ENCODE measurements at places on chromosomes 2 and 18.
A peak's percentile ranks its signal among the peaks of the same experiment; 100 is the strongest.

DNA sequence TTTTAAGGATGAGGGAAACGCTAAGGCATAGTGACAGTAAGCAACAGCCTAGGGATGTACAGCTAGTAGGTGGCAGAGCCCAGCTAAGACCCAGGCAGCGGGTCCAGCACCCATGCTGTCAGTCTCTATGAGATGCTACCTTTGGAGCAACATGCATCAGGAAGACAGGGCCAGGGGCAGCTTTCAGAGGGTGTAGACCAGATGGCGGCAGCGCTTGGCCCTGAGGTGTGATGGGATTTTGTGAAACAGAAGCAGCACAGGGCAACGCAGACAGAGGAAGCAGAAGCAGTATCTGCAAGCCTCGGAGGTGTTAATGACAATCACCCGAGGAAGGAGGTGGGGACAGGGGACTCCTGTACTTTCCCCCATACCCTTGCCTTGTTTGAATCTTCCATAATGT is 43.2 kb downstream of the SDC1 start:
- no peak for DNase-seq

GRCh38 chr18:2392446-2392845 is 178.9 kb downstream of the METTL4 start:
- DNase-seq = no peak

- DNase-seq = no peak
These were observed 320.2 kb downstream of the TMX3 start for GRCh38 chr18:68394705-68395104.

DNA sequence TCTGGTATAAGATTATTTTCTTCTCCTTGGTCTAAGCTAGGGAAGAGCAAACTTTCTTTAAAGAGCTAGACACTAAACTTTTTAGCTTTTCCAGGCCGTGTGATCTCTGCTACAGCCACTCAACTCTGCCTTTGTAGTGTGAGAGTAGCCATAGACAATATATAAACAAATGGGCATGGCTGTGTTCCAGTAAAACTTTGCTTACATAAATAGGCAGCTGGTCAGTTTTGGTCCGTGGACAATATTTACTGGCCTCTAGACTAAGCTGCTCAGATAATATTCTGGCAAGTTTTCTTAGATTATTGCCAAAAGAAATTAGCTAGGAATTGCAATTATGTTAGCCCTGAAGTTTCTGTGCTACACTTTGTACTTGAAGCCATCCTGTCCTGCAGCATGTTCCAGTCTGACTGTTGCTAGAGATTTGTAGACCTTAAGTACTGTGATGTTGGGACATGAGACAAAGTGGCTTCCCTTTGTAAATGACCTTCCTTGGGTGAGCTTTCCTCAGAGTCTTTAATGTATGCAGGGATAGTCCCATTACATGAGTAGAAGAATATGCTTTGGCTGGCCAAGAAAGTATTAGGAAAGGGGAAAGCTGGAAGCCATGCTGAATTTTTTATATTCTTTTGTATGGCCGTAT is 126.9 kb downstream of the SOX11 start:
- DNase-seq = no peak

- DNase-seq = no peak
These were observed 141.3 kb downstream of the AFF3 start for GRCh38 chr2:100000915-100001707.

DNA sequence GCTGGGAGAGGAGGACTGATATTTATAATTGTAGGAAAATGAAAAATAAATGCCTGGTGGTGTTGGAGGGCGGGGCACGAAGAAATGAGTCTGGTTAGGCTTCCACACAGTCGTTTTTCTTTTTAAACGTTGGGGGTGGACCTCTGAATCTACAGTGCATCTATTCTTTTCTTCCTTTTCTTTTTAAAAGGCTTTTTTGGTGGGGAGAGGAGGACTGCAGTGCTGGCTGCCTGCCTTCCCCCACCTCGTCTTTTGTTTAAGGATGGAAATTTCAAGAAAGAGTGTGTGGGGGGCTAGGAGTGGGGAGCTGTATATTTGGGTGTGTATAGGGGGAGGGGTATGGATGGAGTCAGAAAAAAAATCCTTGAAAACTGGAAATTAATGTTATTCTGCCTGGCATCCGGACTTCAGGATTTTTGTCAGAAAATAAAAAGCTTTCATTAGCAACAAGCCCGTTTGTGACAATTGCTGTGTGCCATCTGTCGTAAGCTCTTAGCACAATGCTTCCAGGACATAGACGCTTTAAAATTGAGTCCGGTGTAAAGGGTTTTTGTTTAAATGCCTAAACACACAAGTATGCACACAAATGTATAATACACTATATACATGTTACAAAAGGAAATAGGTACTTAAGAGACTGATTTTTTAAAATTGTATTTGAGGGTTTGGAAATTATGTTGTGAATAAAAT is 1.1 kb downstream of the MAP2 start:
- no peak for DNase-seq

DNA sequence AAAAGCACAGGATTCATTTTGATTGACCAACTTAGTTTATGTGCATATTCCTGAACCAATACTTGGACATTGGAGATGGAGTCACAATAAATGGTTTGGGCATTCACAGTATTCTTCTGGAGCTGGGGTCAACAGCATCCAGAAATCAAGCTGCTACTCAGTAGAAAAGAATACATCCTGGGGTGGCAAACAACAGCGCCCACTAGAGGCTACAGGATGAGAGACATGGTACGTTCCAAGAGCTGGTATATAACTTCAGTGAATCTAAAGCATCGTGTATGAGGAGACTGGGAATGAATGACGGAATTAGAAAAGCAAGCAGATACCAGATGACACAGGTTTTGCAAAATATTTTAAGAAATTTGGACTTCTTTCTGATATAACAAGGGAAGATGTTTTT is 142.9 kb upstream of the FIGN start:
- DNase-seq = no peak

DNA sequence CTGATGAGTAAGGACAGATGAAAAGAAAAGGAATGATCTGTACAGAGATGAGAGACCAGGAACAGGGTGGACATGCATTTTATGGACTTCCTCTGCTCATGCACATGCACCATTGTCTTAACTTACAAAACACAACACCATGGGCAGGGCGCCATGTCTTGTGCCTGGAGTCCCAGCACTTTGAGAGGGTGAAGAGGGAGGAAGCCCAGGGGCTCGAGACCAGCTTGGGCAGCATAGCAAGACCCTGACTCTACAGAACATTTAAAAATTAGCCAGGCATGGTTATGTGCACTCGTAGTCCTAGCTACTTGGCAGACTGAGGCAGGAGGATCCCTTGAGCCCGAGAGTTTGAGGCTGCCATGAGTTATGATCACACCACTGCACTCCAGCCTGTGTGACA is 86.9 kb downstream of the ZFP36L2 start:
- no peak for DNase-seq

GRCh38 chr2:234674781-234675201 is 177.9 kb upstream of the ARL4C start:
- no peak for DNase-seq

GRCh38 chr2:97736185-97736584 is 22.8 kb downstream of the ZAP70 start:
- no peak for DNase-seq

DNA sequence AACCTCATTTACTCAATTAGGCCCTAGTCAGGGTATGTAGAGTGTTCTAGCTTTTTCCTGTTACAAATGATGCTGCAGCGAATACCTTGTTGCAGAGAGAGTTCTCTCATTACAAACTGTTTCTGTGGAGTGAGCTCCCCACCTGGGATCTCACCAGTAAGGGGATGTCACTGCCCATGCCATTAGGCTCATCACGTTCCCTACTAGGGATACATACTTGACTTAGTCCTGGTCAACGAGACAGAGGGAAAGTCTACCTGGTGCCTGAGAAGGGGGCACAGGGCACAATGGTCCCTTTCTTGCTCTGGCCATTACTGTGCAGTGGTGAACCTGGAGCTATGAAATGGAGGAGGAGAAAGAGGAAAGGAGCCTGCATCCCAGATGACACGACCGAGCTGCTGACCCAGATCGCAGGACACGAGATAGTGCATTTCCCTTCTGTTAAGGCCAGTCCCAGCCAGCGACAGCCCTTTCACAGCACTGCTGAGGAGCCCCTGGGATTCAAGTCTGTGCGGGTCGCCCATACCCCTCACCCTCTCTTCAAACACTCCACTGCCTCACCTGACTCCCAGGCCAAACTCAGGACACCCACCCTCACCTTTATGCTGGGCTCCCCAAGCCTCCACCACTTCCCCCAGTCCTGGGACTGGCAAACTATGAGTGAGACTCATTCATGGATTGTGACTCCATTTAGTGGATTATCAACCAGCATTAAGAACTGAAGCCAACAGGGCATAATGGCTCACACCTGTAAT is 16.0 kb downstream of the MALL start:
- no peak for DNase-seq

GRCh38 chr2:240686460-240686859 is 3.8 kb upstream of the AQP12B start:
- DNase-seq = no peak

GRCh38 chr18:38221476-38222100 is 656.0 kb upstream of the CELF4 start:
- DNase-seq = no peak

DNA sequence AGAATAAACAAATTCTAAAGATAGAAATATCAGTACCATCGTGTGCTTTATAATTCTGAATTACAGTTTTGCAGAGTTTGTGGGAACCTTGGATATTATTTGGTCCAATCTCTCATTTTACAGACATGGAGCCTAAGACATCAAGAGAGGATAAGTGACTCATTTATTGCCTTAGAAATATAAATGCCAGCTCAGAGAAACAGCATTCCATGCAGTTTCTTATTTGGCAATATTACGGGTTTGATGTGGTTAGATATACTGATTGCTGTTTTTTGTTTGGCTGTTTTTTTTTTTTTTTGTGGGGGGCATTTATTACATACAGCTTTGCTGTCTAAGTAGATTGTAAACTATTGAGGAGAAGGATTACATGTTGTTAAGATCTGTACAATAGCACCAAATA is 1241.1 kb upstream of the LRRTM1 start:
- no peak for DNase-seq

- DNase-seq = no peak
These were observed 120.0 kb downstream of the COL4A4 start for GRCh38 chr2:227043981-227044380.

DNA sequence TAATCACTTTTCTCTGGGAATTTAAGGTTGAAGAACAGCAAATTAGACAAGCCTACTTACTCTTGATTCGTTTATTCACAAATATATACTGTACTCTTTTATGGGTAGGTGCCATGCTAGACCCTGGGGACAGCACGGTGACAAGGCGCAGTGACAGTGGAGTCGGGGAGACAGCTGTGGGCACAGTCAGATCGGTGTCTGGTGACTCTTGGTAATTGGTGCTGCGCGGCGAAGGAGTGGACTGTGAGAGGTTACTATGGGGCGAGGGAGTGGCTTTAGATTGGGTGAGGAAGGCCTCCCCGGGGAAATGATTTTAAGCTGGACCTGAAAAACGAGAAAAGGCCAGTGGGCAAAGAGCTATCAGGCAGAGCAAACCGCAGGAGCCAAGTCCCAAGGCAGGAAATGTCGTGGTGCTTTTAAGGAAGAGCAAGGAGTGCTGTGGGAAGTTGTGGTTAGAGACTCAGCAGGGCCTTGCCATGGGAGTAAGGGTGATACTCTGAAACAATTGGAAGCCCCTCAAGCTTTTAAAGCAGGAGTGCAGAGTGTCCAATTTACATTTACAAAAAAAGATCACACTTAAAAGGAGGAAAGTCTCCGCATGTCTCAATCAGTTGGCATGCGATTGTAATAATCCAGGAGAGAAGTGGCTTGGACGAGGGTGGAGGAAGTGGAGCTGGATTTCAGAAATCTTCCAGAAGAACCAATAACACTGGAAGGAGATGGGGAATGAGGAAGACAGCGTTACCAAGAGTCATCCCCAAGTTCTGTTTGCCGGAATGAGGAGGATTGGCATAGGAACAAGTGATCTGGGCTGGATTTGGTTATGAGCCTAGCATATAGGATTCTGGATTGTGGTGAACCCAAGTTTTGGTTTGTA is 36.1 kb upstream of the TXNDC2 start:
- no peak for DNase-seq

GRCh38 chr2:42618116-42618515 is 49.7 kb downstream of the MTA3 start:
- no peak for DNase-seq

GRCh38 chr2:68357605-68358337 is 7.3 kb upstream of the PLEK start:
- DNase-seq = no peak

DNA sequence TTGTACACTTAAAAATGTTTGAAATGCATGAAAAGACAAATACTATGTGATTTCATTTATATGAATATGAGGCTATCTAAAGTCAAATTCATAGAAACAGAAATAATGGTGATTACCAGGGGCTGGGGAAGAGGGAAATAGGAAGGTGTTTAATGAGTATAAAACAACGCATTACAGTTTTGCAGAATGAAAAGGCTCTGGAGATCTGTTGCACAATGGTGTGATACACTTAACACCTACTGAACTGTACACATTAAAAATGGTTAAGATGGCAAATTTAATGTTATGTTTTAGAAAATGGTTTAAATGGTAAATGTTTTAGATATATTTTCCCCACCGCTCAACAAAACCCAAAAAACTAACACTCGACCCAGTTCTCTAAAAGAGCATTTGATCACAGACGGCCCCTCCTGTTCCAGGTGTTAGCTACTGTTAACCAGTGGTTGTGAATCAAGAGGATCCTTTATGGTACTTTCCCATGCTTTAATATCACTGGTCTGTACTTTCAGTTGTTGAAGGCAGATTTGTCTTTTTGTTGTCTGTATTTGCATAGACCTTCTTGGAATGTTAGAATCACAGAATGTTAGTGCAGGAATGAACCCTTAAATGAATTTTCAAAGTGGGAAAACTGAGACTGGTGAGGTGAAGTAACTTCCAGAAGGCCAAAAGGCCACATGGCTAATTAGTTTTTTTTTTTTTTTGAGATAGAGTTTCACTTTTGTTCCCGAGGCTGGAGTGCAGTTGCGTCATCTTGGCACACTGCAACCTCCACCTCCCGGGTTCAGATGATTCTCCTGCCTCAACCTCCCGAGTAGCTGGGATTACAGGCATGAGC is 10.2 kb downstream of the RAB10 start:
- DNase-seq = no peak

- DNase-seq = no peak
These were observed 26.6 kb downstream of the PTRHD1 start for GRCh38 chr2:24766609-24767008.

GRCh38 chr2:172623249-172623965 is 67.5 kb downstream of the PDK1 start:
- no peak for DNase-seq

DNA sequence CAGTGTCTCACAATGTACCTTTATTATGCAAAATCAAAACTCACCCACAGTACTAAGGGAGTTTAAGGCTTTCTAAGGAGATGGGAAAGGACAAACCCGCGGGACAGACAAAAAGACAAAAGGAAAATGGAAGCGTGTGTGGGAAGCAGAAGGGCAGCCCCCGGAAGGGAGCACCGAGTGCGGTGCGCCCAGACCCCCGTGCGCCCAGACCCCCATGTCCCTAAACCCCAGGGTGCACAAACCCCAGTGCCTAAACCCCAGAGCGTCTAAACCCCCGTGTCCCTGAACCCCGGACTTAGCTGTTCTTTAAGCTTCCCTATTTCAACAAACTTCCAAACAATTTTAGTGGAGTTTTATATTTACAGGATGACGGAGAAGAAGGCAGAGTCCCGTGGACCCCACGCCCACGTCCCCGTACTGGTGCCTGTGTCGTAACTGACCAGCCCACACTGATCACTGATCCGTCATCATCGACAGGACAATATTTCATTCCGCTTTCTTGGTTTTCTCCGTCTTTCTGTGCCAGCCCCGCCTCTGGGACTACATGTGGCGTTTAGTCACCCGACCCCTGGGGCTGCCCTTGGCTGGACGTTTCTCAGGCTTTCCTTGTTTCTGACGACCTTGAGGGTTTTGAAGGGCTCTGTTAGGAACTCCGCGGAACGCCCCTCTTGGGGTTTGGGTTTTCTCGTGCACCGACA is 76.9 kb downstream of the RTP5 start:
- DNase-seq = no peak

- DNase-seq = peak; percentile 73
These were observed 60.6 kb upstream of the HS6ST1 start for GRCh38 chr2:128379021-128380015.

All from left forelimb (tissue), 1 donor.